ENCODE measurements at places on chromosomes 12 and 14.

DNA sequence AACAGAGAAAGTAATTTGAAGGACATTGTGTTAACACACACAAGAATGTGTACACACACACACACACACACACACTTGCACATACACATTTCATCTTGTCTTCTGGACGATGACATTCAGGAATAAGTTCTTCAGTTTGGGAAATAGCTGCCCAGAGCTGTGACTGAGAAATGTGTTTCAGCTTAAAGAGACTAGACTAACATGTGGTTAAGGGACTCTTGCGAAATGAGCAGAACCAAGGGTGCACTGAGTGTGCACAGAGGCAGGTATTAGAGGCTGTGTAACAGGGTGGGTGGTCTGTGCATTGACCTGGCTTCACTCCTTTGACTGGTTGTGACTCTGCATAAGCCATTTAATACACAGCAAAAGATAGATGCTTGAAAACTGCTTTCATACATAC, 29.4 kb upstream of the KCNA5 start:
- DNase-seq, result no peak

DNA sequence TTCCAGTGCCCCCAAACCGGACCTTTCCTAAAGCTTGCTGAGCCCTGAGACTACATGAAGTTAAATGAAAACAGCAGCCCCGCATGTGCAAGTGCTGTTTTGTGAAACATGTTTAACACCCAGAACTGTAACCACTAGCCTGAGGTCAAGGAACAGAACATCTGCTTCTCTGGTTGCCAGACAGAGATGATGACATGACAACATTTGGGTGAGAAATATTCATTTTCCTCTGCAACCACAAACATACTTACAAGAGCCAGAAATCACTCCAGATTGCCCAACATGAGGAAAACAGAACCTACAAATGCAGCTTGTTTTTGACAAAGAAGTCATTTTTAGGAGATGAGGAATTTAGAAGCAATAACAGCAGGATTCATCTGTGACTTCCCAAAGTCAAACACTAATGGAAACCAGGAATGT, 110.4 kb downstream of the BCAT1 start:
- no peak for DNase-seq

GRCh38 chr12:126763359-126763758, 1503.6 kb upstream of the TMEM132C start:
- DNase-seq, result no peak

- no peak for DNase-seq
These were observed 60.0 kb downstream of the NCOR2 start for GRCh38 chr12:124507188-124508109.

GRCh38 chr12:30631740-30632139, 63.9 kb downstream of the IPO8 start:
- no peak for DNase-seq

GRCh38 chr14:38554026-38554425, 298.1 kb upstream of the CLEC14A start:
- no peak for DNase-seq

- DNase-seq, result no peak
These were observed 1022.9 kb downstream of the LRFN5 start for GRCh38 chr14:42629553-42629952.

GRCh38 chr12:73161970-73162369, 889.8 kb downstream of the TRHDE start:
- DNase-seq, result no peak

- DNase-seq, result peak; percentile 98
These were observed 141.6 kb downstream of the ITPR2 start for GRCh38 chr12:26691234-26691970.

DNA sequence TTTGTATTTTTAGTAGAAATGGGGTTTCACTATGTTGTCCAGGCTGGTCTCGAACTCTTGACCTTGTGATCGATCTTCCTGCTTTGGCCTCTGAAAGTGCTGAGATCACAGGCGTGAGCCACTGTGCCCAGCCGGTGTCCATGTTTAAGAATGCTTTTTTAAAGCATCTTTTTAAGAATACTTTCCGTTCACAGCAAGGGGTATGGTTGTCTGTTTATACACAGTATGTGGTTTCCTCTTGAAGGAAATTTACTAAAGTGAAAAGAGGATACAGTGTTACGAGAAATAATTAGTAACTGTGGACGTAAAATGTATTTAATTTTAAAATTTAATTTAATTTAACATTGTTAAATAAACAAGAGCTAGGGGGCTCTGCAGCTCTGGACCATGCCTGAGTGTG, 73.4 kb downstream of the GSC start:
- no peak for DNase-seq

GRCh38 chr14:72318648-72319047, 386.4 kb downstream of the RGS6 start:
- DNase-seq, result no peak

DNA sequence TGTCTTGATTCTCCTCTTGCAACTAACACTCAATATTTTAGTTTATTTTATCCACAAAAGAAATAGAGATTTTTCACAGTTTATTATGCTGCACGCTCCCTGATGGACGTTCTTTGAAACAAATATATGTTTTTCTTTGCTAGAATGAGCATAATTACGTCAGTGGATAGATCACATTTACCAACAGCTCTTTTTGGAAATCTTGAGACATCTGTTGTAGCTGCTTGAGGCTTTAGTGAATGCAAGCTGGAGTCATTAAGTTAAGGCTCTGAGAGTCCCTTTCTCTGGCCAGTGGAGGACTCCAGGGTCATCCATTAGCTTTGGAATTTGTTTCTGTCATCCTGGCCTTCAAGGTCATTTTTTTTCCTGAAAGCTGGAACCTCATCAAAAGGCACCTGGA, 405.6 kb upstream of the TMEM132C start:
- no peak for DNase-seq

DNA sequence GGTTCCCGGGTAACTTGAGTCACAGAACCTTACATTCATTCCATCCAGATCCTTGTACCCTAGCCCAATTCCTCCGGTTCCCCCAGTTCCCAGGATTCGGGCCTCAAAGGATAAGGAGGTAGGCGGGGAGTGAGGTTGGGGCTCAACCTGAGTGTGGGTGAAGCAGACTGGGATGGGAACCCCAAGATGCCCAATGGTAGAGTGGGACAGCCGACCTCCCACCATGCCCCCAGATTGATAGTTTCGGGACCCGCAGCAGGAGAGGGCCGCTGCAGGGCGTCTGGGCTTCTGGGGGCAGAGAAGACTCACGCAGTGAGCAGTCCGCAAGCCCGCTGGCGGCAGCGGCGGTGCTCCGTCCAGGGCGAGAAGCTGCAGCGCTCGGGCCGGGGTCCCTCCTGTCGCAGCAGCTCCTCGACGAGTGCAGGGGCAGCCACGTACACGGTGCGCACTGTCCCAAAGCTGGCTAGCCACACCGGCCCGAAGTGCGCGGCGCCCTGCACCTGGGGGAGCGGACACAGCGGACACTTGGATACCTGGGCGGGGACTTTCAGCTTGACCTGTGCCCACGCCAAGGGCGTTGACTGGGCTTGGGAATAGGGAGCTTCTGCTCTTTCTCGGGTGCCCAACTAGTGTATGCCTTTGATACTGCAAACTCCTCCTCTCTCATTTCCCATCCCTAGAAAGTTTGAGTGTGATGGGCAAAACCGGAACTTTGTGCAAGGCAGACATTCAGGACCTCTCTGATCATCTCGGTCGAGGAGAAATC, 997 bp downstream of the CYP27B1 start:
- no peak for DNase-seq

DNA sequence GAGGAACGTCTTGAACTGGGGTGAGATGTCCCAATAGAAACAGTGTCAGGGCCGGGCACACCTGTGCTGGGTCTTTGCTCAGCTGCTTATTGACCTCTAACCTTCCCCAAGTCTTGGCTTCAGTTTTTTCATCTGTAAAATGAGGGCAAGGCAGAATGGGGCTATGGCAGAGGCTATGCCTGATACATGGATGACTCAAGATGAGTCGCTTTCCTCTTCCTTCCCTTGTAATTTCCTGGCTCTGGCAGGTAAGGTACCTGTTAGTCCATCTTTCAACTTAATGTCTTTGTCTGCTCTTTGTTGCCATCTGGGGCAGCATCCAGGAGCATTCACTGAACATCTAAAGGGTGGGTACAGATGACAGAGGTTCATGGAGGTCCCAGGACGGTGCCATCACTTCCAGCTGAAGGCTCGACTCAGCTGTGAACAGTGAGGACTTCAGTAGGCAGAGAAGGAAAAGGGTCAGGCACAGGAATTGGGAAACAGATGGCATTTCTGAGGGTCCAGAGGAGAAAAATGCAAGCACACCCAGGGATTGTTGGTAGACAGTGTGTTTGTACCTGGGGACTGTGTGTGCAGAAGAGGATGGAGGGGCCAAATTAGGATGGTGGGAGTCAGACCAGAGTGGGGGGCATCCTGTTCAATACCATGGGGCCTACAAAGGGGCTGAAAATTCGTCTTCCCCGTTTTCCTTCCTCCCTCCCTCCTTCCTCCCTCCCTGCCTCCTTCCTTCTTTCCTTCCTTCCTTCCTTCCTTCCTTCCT, 268.3 kb downstream of the VRK1 start:
- DNase-seq, result peak; percentile 66

GRCh38 chr12:76879710-76880518, 1.1 kb upstream of the CSRP2 start:
- DNase-seq, result no peak

DNA sequence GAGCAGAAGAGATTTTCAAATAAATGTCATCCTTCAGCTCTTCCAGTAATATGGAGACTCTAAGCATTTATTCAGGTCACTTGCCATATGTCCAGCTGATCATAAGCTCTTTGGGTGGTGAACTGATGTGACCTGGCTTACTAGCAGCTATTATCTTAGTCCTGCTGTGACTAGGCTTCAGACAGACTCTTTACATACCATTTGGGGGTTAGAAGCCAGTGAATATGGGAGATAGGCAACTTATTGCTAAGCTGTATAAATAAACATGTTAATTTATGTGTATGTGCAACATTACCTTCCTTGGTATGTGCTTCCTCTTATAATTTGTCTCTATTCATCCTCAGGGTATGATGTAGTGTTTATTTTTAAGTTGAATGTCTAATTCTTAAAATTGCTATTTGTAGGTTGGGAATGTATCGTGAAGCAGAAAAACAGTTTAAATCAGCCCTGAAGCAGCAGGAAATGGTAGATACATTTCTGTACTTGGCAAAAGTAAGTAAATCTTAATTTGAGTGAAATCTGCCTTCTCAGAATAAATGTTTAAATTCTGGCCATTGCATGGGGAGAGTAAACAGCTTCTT, 32.4 kb downstream of the TTC8 start:
- no peak for DNase-seq

- DNase-seq, result no peak
These were observed 40.2 kb upstream of the FAM222A start for GRCh38 chr12:109673379-109673778.

- DNase-seq, result no peak
These were observed 30.1 kb downstream of the CKAP4 start for GRCh38 chr12:106217706-106218105.

DNA sequence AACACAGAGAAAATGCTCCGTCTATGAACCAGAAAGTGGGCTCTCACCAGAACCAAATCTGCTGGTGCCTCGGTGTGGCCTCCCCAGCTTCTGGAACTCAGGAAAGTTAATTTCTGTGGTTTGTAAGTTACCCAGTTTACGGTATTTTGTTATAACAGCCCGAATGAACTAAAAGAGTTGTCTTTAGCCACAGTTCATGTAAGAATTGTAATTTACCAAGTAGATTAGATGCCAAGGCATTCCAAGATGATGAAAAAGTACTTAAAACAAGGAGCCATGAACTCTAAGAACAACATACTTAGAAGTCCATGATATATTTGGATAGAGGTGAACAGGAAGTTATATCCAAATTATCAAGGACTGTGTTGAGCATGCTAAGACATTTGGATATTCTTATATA, 259.9 kb upstream of the GARIN6 start:
- no peak for DNase-seq

DNA sequence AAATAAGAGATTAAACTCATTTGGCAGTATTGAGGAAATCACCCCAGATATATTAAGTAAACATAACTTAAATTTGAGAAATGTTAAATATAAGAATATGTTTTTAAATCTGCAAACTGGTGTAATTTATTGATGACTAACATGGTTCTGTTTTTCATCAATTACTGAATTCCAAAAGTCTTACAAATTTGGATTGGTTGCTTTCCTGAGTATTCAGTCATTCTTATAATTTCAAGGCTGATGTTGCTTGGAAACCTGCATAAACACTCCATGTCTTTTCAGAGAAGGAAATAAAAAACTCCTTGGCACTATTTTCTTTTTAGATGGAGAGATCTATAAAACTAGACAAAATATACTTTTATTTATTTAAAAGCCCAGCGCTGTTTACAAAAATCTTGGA, 71.7 kb downstream of the NOVA1 start:
- DNase-seq, result peak; percentile 38

DNA sequence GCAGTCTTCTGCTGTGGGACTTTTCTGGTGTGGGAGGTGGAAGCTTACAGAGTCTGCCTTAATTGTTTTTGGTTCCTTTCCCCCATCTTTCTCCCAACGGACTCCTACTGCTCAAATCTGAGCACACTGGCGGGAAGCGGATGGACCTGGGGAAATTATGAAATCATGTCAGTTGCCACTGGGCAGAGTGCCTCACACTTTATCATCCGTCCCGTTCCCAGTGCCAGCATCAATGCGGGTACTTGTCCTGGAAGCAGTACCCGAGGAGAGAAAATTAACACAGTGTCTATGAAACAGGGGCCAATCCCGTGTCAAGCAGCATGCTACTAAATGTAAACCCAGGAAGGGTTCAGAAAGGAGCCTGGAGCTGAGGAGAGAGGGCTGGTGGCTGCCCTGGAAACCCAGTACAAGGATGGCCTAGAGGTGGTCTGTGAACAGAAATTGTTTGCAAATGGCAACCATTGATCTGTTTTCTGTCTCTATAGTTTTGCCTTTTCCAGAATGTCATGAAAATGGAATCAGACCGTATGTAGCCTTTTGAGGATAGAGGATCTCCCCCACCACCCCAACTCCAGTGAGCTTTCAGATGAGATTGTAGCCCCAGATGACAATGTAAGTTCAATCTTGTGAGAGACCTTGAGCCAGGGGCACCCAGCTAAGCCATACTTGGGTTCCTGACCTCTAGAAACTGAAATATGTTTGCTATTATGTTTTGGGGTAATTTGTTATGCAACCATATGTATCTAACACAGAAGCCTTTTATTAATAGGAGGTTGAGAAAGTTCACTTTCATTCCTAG, 908 bp upstream of the CDKL1 start:
- DNase-seq, result peak; percentile 52

GRCh38 chr12:128843538-128843937, 9.7 kb upstream of the GLT1D1 start:
- no peak for DNase-seq

- DNase-seq, result no peak
These were observed 170.6 kb downstream of the MED13L start for GRCh38 chr12:116106870-116107269.

- peak; percentile 80 for DNase-seq
These were observed 1.4 kb upstream of the SLC2A13 start for GRCh38 chr12:40107098-40107802.

GRCh38 chr14:67622675-67623074, 3.0 kb downstream of the ARG2 start:
- peak; percentile 78 for DNase-seq
